NCI-H1092 (cell line): ENCODE measurements at places on chromosomes 3 and 15.

- no peak for DNase-seq
These were observed 117.7 kb upstream of the P2RY1 start for GRCh38 chr3:152717252-152717651.

DNA sequence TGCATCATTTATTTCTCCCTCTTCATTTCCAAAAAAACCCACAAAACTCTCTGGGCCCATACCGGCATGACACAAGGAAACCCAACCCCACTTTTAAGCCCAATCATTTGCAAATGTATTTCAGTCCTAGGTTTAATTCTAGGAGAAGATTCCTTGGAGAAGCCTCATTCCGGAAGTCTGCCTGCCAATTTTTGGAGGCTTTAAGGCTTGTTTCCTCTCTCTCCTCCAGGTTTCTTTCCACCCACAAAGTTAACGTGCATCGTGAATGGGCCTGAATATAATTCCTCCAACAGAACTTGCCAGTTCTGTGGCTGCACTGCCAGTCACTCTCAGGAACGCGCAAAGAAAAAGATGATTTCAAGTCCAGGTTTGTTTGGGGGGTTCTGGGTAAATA is 69.9 kb upstream of the FOXP1 start:
- DNase-seq, result no peak

- no peak for DNase-seq
These were observed 70.4 kb upstream of the KY start for GRCh38 chr3:134721214-134721613.

GRCh38 chr3:141769221-141769894 is 6.2 kb downstream of the GRK7 start:
- no peak for DNase-seq

DNA sequence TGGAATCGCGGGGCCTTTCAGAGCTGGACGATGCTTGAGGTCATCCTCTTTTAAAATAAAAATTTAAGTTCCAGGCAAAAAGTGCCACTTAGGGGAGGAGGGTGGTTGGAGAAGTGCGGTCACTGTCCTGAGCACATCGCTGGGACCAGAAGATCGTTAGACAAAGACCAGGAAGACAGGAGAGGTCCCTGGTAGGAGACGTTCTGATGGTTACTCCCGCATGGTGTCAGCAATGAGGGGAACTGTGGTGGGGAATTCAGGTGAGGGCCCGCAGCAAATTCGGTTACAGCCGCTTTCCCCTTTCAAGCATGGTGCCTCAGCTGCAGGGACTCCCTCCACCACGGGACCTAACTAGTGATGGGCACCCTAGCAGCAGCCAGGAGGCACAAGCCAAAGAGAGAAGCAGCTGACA is 1.0 kb upstream of the ISY1 start:
- no peak for DNase-seq

DNA sequence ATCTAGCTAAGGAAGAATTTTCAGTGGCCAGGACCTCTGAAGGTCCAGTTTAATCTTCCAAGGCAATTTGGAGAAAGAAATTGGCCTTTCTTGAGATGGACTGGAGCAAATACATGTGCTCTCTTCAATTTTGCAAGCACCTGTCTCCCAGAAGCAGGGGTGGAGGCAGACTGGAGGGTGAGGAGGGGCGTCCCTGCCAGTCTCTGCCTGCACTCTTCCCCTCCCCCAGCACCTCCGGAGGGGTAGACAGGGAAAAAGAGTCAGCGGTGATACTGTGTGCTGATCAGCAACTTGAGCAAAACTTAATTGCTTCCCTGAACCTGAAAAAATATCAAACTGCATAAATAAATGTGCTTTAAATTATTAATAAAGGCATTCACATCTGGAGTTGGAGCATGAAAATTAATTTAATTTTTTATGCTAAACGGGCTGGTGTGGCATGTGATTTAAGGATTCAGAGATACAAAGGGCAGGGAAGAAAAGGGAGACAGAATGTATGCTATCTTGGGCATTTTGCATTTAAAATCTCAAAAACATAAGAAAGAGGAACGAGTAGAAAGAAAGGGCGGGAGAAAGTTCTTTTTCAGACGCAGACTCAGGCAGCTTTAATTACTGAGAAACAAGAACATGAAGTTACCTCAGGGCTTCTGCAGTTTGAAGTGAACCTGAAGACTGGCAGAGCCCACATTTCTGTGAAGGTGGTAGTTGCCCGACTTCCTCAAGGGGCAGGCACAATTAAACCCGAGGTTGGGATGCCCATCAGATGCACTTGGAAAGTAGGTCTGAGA is 319.7 kb downstream of the UACA start:
- no peak for DNase-seq

- no peak for DNase-seq
These were observed 152.9 kb downstream of the RAB11A start for GRCh38 chr15:66022163-66022525.

DNA sequence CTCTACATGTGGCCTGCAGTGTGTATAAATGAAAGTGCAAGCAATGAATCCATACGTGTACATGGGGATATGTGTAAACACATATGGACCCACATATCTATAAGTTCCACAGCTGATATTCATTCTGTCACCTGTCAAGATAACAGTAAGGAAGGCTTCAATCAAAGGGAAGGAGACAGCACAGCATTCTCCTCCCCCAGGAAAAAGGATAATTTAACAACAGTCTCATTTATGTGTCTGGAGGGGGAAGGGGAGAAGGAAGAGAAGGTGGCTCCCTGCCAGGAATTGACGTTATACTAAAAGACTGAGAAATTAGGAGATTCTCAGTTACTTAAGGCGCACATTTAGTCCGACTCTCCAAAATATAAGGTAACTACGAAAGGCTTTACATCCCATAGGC is 345.9 kb downstream of the FOXP1 start:
- no peak for DNase-seq

- DNase-seq, result no peak
These were observed 18.9 kb downstream of the CCPG1 start for GRCh38 chr15:55389264-55389607.

GRCh38 chr3:119238363-119238762 is 2.3 kb downstream of the B4GALT4 start:
- DNase-seq, result no peak

GRCh38 chr15:72722071-72722696 is 36.2 kb downstream of the BBS4 start:
- no peak for DNase-seq

- peak; percentile 26 for DNase-seq
These were observed at the start of gene NTRK3 for GRCh38 chr15:88256279-88257230. Gene NTRK3 (minus strand): TSS chr15:88256739. CDS start chr15:88256153, 586 bp downstream.

DNA sequence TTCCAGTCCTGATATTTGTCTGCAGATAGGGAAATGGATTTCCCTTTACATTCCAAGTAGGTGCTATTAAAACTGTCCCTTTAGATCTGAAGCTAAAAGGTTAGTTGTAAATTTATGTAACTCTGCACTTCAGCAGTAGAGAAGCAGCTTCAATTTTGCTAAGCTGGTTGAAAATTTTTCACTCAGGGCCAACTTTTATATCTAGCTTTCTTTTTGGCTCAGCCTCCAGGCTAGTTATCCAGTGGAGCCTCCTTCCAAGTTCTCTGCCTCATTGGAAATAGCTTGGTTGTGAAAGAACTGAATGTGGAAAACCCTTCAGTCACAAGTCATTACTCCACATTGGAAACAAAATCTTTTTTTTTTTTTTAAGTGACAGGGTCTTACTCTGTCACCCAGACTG is 8.2 kb upstream of the ZNF660 start:
- DNase-seq, result no peak

DNA sequence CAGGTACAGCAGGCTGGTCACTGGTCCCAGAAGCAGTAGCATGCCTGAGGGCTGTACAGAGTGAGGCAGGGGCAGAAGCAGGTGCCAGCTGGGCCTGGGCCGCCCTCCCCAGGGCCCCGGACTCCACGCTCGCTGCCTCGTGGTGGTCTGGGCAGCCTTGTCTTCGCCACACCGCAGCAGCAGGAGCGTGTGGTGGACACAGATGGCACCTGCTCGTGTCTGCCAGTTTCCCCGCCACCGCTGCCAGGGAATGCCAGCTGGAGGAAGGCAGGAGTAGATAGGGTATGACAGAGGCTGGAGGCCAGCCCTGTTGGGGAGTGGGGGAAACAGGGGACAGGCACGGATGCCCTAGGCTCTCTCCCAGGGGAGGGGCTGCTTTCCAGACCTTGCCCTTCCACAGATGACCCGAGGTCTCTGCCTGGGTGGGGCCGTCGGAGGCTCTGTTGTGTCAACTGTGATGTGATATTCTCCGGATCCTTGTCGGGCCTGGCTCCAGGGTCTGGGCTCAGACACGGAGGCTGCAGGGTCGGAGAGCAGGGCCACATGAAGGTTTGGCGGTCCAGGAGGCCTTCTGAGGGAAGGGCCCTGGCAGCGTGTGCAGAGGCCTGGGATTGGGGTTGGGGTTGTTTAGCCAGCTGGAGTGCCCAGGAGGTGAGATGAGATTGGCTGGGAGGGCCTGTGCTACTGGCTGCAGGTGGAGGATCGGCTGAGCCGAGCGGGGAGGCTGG is 33.6 kb downstream of the GOLGA6L10 start:
- no peak for DNase-seq

DNA sequence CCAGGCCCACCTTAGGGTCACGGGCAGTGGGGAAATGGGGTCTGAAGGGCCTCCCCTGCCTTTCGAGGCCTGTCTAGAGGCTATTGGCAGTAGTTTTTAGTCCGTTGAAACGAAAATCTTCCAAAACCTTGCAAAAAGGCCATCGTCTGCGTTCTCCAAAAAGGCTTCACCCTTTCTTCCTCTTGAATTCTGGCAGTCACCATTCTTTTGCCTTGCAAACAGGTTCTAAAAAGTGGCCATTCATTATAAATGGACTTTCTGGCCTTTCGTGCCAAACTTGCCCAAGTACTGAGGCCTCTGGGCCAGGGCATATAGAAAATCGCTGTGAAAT is 367 bp upstream of the TARS3 start:
- no peak for DNase-seq

DNA sequence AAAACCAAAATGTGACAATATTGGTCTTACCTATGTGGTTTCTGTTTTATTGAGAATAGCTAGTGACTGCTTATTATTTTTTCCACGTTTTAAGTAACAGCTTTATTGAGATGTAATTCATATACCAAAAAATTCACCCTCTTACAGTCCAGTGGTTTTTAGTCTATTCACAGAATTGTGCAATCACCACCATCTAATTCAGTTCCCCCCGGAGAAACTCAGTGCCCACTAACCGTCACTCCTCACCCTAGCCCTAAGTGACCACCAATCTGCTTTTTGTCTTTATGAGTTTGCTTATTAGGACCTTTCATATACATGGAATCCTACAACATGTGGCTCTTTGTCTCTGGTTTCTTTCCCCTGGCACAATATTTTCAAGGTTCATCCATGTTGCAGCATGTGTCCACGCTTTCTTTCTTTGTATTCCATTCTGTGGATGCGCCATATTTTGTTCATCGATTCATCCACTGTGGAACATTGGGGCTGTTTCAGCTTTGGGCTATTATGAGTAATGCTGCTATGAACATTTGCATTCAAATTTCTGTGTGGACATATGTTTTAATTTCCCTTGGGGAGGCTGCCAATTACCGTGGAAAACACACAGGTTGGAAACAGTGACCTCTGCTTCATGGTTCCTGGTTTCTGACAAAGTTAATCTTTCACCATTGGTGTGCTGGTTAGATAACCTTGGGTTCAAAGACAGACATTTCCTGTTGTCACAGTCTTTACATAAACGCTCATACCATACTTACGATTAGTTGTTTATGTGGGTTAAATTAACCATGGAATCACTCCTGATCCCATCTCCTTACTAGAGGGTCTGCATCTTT is 3.2 kb upstream of the BCL2L10 start:
- no peak for DNase-seq

GRCh38 chr3:3625544-3626271 is 173.5 kb upstream of the LRRN1 start:
- no peak for DNase-seq

GRCh38 chr3:160781402-160781801 is 25.4 kb downstream of the PPM1L start:
- DNase-seq, result no peak

DNA sequence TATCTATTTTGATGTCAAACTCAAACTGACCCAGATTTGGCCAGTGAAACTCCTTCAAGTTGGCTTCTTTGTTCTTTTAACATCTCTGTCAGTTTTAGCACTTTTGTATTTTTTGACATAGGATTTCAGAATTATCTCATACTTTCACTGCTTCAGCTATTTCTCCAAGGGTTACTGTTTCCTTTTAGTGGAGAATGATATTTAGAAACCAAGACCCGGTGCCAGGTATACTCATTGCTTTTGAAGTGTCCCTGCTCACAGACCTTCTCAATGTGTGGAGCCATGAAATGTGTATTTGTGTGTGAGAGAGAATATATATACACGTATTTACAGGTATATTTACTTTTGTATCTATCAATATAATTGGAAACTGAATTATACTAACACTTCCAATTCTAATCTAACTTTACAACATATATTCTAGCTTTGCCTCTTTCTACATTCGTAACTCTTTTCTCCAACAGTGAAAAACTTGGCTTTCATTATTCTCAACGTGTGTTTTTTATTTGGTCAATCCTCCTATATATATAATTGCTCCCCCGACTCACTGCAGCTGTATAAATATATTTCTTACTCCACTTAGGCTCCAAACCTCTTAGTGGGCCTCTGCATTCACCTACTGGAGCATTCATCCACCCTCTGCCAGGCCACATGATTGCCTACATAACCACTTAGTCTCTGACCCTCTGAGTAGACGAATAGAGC is 54.0 kb downstream of the OTOL1 start:
- peak; percentile 74 for DNase-seq

DNA sequence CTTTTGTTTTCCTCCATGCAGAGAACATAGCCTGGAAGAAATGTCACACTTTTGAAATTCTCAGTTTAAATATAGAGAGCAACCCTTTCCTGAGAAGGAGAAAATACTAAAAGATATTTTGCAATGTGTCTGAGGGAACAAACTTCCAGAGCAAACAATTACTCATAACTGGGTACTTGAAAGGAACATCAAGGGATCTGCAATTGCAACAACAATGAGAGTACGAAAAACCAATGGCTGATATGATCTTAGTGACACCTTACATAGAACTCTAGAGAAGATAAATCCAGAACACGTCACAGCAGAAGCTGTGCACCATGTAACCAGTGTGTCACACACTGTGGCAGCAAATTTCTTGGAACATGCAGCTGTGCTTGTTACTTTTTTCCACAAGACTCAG is 14.6 kb upstream of the ARPP21 start:
- no peak for DNase-seq

- no peak for DNase-seq
These were observed 38.5 kb upstream of the TFRC start for GRCh38 chr3:196120291-196120951.

DNA sequence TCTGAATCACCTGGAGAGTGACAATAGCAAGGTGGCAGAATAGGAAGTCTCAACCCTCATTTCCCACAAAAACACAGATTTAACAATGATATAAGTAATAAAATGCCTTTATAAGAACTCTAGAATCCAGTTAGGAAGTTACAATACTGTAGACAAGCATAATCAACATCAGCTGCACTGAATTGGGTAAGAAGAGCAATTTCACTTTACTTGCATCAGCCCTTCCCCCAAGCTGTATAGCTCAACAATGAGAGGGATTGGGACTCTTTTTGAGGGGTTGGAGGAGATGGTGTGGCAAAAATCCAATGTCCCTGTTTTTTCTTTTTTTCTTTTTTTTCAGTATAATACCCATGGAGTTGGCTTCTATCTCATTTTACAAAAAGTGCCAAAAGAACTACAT is 63.1 kb downstream of the SERP1 start:
- no peak for DNase-seq
